GM23338 (cell line): ENCODE measurements at places on chromosomes 13 and 19.

- no peaks in the 10 kb centered on the region for H3K36me3 ChIP-seq
- no peak overlapping the region for H3K27ac ChIP-seq
- H3K4me1 ChIP-seq, result no peaks in the 10 kb centered on the region
- no peak for DNase-seq
- no peak overlapping the region for H3K4me3 ChIP-seq
- no peaks in the 10 kb centered on the region for H3K27me3 ChIP-seq
These were observed 3.7 kb upstream of the TMEM272 start for GRCh38 chr13:51848674-51849073.

DNA sequence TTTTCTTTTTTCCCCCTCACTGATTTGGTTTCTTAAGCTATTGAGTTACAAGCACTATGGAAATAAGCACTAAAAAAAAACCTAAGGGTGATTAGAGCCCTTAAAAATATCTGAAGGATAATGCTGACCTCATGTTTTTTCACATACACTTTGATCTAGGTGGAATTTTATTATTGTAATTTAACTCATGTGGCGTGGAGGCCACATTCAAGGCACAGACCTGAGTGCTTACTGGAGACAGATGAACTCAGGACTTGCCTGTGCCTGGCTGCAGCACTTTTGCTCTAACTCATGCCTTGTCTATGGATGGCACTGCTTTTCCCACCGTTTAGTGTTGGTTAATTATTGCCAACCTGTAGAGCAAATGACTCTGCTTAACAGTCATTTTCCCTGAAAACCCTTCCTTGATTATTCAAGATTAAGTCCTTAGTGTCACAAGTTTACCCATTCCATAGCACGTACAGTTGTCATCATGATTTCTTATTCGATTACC, 541.4 kb downstream of the GPC6 start:
- DNase-seq, result no peak
- no peaks in the 10 kb centered on the region for H3K27me3 ChIP-seq
- no peak overlapping the region for H3K27ac ChIP-seq
- H3K4me1 ChIP-seq, result no peaks in the 10 kb centered on the region
- no peak overlapping the region for H3K4me3 ChIP-seq

DNA sequence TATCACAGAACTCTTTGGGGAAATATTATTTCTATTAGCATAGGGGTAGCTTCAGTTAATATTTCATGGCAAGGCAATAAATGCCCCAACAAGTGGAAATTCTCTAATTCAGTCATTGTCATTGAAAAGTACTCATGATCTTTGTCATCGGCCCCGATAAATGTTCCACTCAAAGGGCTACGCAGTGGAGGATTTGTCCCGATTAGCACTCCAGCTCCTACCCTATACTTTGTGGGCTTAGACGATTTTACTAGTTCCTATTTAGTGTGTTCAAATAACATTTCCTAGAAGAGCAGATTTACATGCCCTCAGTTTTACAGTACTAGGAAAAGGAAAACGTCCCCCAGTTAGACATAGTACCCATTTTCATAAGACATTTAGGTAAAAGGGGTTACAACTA, 38.0 kb upstream of the ATP12A start:
- no peaks in the 10 kb centered on the region for H3K4me1 ChIP-seq
- no peaks in the 10 kb centered on the region for H3K36me3 ChIP-seq
- H3K27ac ChIP-seq, result no peak overlapping the region
- no peak overlapping the region for H3K4me3 ChIP-seq

DNA sequence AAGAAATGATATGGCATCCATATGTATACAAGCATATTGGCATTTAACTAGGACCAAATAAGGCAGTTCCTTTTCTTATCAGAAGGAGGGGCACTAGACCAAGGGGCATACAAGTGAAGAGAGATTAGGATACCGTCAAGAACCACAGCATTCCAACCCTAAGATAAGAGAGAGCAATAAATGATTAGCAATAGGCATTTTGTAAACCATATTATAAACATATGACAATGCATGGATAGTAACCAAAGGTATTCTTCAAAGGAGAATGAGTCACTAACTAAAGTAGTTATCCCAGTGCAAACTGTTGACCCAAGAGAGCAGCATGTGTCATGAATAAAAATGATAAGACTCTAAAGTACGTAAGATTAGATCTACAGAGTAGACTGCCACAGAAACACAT, 500.9 kb upstream of the HTR2A start:
- H3K36me3 ChIP-seq, result 0 out of 2 replicates have a peak, but pooled peaks cover 3% of the 10 kb centered on the region
- no peak overlapping the region for H3K27ac ChIP-seq
- peak; percentile 27 for DNase-seq
- no peaks in the 10 kb centered on the region; the same call in 1 of the 2 replicates for H3K4me1 ChIP-seq

DNA sequence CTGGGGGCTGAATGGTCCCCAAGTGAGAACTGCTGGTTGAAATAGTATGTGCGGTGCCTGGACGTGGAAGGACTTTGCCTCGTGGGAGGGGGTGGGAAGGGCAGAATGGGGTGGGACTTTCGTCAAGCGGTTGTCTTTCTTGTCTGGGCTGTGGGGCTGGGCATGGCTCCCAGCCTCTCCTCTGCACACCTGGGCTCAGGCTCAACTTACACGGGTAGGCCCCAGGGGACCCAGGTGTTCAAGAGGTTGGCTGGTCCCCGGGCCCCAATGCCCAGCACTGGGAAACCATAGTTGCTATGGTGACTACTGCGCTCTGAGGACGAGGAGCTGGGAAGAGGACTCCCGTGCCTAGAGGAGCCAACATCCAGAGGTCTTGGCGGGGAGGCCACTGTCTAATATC, 7.3 kb downstream of the NWD1 start:
- H3K27ac ChIP-seq, result no peak overlapping the region
- no peak for DNase-seq
- no peaks in the 10 kb centered on the region for H3K36me3 ChIP-seq
- no peaks in the 10 kb centered on the region for H3K4me1 ChIP-seq

DNA sequence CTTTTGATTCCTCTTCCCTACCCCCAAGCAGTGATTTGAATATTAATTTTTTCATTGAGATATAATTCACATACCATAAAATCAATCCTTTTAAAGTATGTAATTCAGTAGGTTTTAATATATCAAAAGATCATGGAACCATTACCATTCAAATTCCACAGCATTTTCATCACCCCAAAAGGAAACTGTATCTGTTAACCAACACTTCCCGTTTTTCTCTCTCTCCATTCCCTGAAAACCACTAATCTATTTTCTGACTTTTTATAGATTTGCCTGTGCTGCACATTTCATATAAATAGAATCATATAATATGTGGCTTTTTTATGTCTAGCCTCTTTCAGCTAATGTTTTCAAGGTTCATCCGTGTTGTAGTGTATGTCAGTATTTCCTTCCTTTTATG, 107.1 kb downstream of the PAN3 start:
- DNase-seq, result no peak
- no peak overlapping the region for H3K27ac ChIP-seq
- no peaks in the 10 kb centered on the region for H3K36me3 ChIP-seq
- peaks cover 5% of the 10 kb centered on the region; the same call in 1 of the 2 replicates for H3K4me1 ChIP-seq
- no peaks in the 10 kb centered on the region for H3K27me3 ChIP-seq

GRCh38 chr19:49808711-49809159, 4.4 kb downstream of the FUZ start:
- no peaks in the 10 kb centered on the region; the same call in 1 of the 2 replicates for H3K36me3 ChIP-seq
- peak overlapping the region; percentile 63 for H3K4me3 ChIP-seq
- no peaks in the 10 kb centered on the region for H3K27me3 ChIP-seq
- peaks cover 25% of the 10 kb centered on the region; the same call in 1 of the 2 replicates for H3K4me1 ChIP-seq
- DNase-seq, result peak; percentile 99

DNA sequence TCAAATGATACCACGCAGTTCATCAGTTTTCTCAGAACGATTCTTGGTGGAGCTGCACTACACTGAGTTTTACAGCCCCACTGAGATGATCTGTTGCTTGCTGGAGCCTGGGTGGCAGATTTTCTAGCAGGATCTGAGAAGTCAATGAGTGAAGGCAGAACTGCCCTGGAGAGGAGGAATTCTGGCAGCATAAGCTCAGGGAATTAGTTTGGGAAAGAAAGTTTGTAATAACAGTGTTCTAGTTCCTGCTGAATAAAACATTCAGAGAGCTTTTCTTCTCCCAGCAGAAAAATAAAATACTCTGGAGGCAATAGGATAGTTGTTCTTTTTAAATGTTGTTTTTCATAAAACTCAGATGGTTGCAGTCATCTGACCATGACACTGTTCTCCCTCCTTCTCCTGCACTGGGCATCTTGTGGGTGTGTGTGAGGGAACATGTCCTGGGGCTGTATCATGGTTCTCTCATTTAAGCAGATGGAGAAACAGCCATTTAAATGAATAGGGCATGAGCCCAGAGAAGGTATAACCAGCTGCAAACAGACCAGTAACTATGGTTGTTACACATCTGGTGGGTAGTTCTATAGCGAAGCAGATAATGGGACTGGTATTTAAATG, 29.6 kb downstream of the OLFM4 start:
- no peaks in the 10 kb centered on the region for H3K27me3 ChIP-seq
- H3K27ac ChIP-seq, result no peak overlapping the region
- no peaks in the 10 kb centered on the region for H3K36me3 ChIP-seq

DNA sequence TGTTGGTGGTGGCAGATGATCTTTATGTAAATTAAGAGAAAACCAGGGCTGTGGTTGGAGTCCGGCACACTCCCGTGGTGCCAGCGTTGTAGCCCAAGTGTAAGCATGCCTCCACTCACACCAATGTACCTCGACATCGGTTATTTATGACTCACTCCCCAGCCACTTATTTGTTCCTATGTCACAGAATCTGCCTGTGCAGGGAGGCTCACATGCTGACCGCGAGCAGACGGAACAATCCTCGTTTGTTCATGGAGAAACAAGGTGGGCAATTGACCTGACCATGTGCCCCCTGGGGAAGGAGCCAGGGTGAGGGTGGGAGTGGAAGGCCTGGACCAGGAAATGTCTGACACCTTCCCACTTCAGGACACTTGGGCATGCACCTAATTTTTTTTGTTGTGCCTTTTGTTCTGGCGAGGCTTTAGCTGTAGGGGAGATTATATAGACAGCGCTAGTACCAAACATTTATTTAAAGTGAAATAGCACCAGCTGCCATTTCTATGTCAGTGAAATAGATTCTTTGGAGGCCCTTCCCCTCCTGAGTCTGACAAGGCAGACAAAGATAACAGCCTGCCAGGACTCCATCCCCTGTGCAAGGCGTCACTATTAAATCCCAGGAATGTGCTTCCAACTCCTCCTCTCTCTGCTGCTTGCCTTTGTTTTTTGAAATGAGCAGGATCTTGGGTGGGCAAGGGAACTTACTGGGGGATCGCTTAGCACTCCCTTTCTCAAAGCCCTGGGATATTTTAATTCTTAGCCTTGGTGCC, 394.2 kb downstream of the FGF9 start:
- H3K27me3 ChIP-seq, result no peaks in the 10 kb centered on the region
- H3K4me1 ChIP-seq, result peaks cover 8% of the 10 kb centered on the region
- no peak overlapping the region for H3K4me3 ChIP-seq
- no peak overlapping the region for H3K27ac ChIP-seq
- no peaks in the 10 kb centered on the region; the same call in 1 of the 2 replicates for H3K36me3 ChIP-seq
- DNase-seq, result no peak

DNA sequence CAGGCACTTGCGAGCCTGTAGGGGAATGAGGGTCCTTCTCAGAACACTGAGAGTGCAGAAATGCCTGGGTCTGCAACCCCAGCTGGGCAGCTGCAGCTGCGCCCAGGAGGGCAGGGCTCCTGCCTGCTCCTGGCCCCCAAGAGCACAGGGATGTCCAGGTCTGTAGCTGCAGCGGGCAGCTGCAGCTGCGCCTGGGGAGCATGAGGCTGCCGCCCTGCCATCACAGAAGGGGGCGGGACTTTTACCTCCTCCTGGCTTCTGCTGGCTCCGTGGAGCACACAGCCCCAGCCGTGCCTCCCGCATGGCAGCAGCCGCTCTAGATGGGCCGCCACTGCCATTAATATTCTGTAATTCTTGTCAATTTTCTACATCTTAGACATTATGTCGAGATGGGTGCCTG, 17.8 kb downstream of the CPB2 start:
- H3K27me3 ChIP-seq, result no peaks in the 10 kb centered on the region
- DNase-seq, result no peak
- H3K27ac ChIP-seq, result no peak overlapping the region
- H3K36me3 ChIP-seq, result no peaks in the 10 kb centered on the region
- H3K4me1 ChIP-seq, result no peaks in the 10 kb centered on the region

DNA sequence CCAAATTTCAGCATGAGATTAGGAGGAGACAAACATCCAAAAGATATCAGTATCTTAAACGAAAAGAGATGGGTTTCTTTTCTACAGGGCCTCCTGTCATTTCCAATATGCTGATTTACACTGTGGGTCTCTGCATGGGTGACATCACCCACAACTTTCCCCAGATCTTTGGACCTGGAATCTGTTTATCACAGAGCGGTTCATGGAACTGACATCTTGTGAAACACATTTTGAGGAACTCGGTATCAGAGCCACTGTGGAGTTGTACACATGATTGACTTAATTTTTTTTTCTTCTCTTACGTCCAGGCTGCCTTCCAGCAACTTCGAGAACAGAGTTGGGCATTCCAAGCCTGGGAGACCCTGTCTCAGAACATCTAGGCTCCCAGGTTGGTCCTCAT, 80.2 kb upstream of the SERP2 start:
- no peak overlapping the region for H3K4me3 ChIP-seq
- H3K27me3 ChIP-seq, result no peaks in the 10 kb centered on the region
- DNase-seq, result no peak
- no peaks in the 10 kb centered on the region; the same call in 1 of the 2 replicates for H3K4me1 ChIP-seq
- H3K27ac ChIP-seq, result no peak overlapping the region

GRCh38 chr13:47166336-47166735, 269.5 kb upstream of the HTR2A start:
- H3K27me3 ChIP-seq, result no peaks in the 10 kb centered on the region
- no peak overlapping the region for H3K4me3 ChIP-seq
- H3K4me1 ChIP-seq, result 0 out of 2 replicates have a peak, but pooled peaks cover 4% of the 10 kb centered on the region
- DNase-seq, result no peak
- no peak overlapping the region for H3K27ac ChIP-seq
- H3K36me3 ChIP-seq, result no peaks in the 10 kb centered on the region

GRCh38 chr19:16575282-16575681, 3.1 kb upstream of the SLC35E1 start:
- H3K27ac ChIP-seq, result no peak overlapping the region
- H3K4me3 ChIP-seq, result no peak overlapping the region
- peaks cover 4% of the 10 kb centered on the region; the same call in 1 of the 2 replicates for H3K36me3 ChIP-seq
- peaks cover 9% of the 10 kb centered on the region; the same call in 1 of the 2 replicates for H3K4me1 ChIP-seq
- no peaks in the 10 kb centered on the region for H3K27me3 ChIP-seq
- DNase-seq, result no peak

GRCh38 chr13:45899406-45899805, 47.9 kb upstream of the SIAH3 start:
- no peaks in the 10 kb centered on the region for H3K4me1 ChIP-seq
- H3K27me3 ChIP-seq, result no peaks in the 10 kb centered on the region
- no peak for DNase-seq
- no peaks in the 10 kb centered on the region for H3K36me3 ChIP-seq

DNA sequence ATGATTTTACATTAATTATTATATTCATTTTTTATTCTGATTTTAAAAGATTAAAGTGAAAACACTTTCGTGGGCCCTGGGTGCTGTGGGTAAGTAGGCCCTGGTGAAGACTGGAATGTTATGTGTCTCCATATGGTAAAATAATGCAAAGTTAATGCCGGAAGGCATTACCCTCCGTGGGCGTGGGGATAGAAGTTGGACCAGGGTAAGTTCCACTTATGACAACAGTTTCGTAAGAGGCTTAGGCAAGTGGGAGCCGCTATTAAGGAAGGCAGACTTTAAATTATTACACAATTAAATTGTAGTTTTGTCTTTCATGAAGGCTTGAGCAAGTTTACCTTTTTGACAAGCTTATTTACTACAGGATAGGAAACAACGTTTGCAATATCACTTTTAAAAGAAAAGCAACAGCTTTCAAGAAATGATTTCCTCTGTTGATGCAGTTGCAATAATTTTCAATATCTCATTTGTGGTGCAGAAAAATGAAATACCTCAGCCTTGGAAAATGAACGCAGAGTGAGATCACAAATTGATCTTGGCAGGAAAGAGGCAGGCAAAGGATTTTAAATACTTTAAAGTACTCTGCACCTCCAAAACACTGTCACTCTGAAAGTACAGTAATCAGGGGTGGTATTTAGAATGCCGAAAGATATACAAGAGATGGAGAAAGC, 310.6 kb downstream of the DCT start:
- no peak overlapping the region for H3K27ac ChIP-seq
- peaks cover 20% of the 10 kb centered on the region; the same call in 1 of the 2 replicates for H3K4me1 ChIP-seq
- H3K36me3 ChIP-seq, result no peaks in the 10 kb centered on the region
- no peak for DNase-seq
- H3K4me3 ChIP-seq, result no peak overlapping the region
